Karpas-422 (cell line): ENCODE measurements at places on chromosomes 7 and 10. TPM values are rescaled to one million over a fixed set of nuclear protein-coding genes. Genes with fewer than 3 reads are reported as not detected.

HNRNPF gene
- total RNA-seq = 160 and 269 TPM in 2 replicates

CFAP43 gene
- 0.07 and 0.18 TPM in 2 replicates for total RNA-seq

ANXA8L1 gene
- not detected in 2 replicates for total RNA-seq

FLNC gene
- total RNA-seq = not detected in 2 replicates

DNA sequence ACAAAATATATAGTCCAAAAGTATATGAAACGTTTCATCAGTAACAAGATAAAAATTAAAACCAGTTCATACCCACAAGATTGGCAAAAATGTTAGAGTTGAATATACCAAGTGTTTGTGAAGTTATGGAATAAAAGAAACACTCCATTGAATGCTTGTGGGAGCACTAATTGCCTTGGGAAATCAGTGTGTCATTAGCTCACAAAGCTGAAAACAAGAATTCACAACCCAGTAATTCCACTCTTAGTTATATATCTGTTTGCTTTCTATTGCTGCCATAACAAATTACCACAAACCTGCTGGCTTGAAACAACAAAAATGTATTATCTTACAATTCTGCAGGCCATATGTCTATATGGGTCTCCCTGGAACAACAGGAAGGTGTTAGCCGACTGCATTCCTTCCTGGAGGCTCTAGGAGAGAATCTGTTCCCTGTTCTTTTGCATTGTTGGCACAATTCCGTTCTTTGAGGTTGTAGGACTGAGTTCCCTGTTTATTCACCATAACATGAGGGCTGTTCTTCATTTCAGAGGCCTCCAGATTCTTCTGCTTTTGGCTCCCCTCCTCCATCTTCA lies 45.7 kb downstream of the SEM1 start:
- DNase-seq = no peak

GRCh38 chr7:32586291-32587221 lies 91.3 kb downstream of the AVL9 start:
- no peak for DNase-seq

- DNase-seq = no peak
These were observed 61.2 kb downstream of the PRKAR2B start for GRCh38 chr7:107105591-107106245.
